Colonic mucosa (tissue), 4 donors: ENCODE measurements at places on chromosomes 6 and 20. TPM values are rescaled to one million over a fixed set of nuclear protein-coding genes. Genes with fewer than 3 reads are reported as not detected.

Gene IRF4
- total RNA-seq = 4.7 TPM

- H3K4me3 ChIP-seq = no peak overlapping the region
- H3K36me3 ChIP-seq = no peaks in the 10 kb centered on the region
- H3K27me3 ChIP-seq = no peaks in the 10 kb centered on the region
- DNase-seq = no peak
Measured at GRCh38 chr20:5041433-5041832, 40.1 kb upstream of the SLC23A2 start.

Gene ZKSCAN4
- total RNA-seq = 4.9 TPM

Gene GSTA4
- 13.5 TPM for total RNA-seq

DNA sequence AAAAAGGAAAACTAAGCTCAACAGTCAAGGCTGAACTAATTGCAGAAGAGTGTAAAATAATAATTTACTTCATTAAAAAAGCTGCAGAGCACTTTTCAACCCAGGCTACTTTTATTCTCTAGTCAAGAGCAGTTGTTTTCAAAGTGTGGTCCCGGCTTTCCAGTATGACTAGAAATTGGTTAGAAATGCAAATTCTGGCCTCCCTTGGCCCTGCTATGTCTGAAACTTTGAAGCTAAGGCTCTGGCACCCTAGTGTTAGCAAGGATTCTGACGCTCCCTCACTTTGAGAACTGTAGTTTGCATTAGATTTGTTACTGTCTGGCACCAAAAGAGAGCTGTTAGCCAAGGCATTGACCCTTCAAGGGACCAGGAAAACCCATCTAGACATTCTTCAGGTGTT, 9.5 kb upstream of the NXT1 start:
- H3K4me3 ChIP-seq = no peak overlapping the region
- no peaks in the 10 kb centered on the region for H3K36me3 ChIP-seq
- no peak overlapping the region for H3K27ac ChIP-seq
- DNase-seq = no peak
- no peaks in the 10 kb centered on the region for H3K4me1 ChIP-seq
- H3K27me3 ChIP-seq = no peaks in the 10 kb centered on the region

DNA sequence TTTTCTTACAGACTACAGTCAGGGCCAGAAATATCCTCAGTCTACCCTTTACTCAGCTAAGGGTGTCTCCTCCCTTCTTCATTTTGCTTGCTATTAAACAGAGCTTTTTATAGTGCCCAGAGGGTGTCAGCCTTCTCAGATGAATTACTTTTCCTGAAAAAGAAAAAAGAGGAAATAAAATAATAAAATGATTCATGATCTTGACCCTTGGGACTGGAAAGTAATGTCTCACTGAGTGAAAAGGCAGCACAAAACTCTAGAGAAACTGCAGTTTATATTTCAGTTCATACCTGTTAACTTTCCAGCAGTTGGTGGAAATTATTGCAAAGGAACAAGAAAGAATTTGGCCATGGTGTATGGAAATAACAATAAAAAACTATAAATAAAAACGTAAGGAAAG, 170.6 kb downstream of the IBTK start:
- H3K27ac ChIP-seq = peak overlapping the region; percentile 27
- H3K4me3 ChIP-seq = no peak overlapping the region
- no peak for DNase-seq
- no peaks in the 10 kb centered on the region for H3K36me3 ChIP-seq
- no peaks in the 10 kb centered on the region for H3K27me3 ChIP-seq
- no peaks in the 10 kb centered on the region for H3K4me1 ChIP-seq

DNA sequence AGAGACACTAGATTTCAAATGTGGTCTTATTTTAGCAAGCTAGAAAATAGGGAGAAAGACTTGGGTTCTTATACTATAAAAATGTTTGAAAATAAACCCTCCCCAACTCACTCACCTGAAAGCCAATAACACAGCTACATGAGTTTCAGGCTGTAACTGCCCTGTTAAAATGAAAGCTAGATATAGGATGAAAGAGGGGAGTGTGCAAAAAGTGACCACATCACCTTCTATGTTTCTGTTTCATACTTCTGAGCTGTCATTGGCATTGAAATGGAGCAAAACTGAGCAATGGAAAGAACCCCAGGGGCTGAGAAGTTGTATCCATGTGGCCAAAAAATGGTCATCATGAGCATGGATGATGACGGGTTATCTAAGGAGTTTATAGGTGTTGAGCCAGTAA, 148.1 kb upstream of the TENT5A start:
- no peak overlapping the region for H3K27ac ChIP-seq
- no peaks in the 10 kb centered on the region for H3K36me3 ChIP-seq
- H3K4me1 ChIP-seq = no peaks in the 10 kb centered on the region
- no peak for DNase-seq

GRCh38 chr20:58212636-58213035, 15.8 kb downstream of the ANKRD60 start:
- no peaks in the 10 kb centered on the region for H3K36me3 ChIP-seq
- no peak overlapping the region for H3K4me3 ChIP-seq
- no peak overlapping the region for H3K27ac ChIP-seq
- H3K27me3 ChIP-seq = peaks cover 3% of the 10 kb centered on the region

DNA sequence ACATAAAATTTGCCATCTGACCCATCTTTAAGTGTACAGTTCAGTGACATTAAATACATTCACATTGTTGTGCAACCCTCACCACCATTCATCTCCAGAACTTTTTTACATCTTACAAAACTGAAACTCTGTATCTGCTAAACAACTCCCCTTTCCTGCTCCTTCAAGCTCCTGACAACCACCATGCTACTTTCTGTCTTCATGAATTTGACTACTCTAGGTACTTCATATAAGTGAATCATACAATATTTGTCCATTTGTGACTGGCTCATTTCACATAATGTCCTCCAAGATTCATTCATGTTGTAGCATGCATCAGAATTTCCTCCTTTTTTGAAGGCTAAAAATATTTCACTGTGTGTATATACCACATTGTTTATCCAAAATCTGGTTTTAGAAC, 86.9 kb upstream of the SMLR1 start:
- no peaks in the 10 kb centered on the region for H3K36me3 ChIP-seq
- H3K4me1 ChIP-seq = no peaks in the 10 kb centered on the region
- no peak for DNase-seq
- H3K4me3 ChIP-seq = no peak overlapping the region
- no peak overlapping the region for H3K27ac ChIP-seq

Gene ZNF165
- 5.3 TPM for total RNA-seq

- no peak overlapping the region for H3K4me3 ChIP-seq
- no peaks in the 10 kb centered on the region for H3K4me1 ChIP-seq
- H3K27ac ChIP-seq = peak overlapping the region; percentile 73
- H3K27me3 ChIP-seq = no peaks in the 10 kb centered on the region
Measured at GRCh38 chr20:57620999-57621398, 773 bp upstream of the ZBP1 start.

GRCh38 chr20:19785173-19785982, 27.3 kb downstream of the RIN2 start:
- peak overlapping the region; percentile 44 for H3K27ac ChIP-seq
- no peaks in the 10 kb centered on the region for H3K36me3 ChIP-seq
- H3K4me3 ChIP-seq = no peak overlapping the region
- DNase-seq = no peak
- no peaks in the 10 kb centered on the region for H3K27me3 ChIP-seq

GRCh38 chr20:60063048-60063451, 104.8 kb downstream of the CDH26 start:
- H3K27ac ChIP-seq = no peak overlapping the region
- DNase-seq = no peak
- no peak overlapping the region for H3K4me3 ChIP-seq
- H3K36me3 ChIP-seq = no peaks in the 10 kb centered on the region

- no peaks in the 10 kb centered on the region for H3K27me3 ChIP-seq
- H3K27ac ChIP-seq = no peak overlapping the region
- no peak overlapping the region for H3K4me3 ChIP-seq
- no peak for DNase-seq
Measured at GRCh38 chr6:42514745-42515144, 49.1 kb upstream of the UBR2 start.

Gene SYCP2
- 1.1 TPM for total RNA-seq

Gene JARID2
- total RNA-seq = 10.7 TPM

- H3K27me3 ChIP-seq = no peaks in the 10 kb centered on the region
- no peak overlapping the region for H3K27ac ChIP-seq
- no peaks in the 10 kb centered on the region for H3K4me1 ChIP-seq
- DNase-seq = no peak
Measured at GRCh38 chr20:15977026-15977425, 596.2 kb downstream of the KIF16B start.

DNA sequence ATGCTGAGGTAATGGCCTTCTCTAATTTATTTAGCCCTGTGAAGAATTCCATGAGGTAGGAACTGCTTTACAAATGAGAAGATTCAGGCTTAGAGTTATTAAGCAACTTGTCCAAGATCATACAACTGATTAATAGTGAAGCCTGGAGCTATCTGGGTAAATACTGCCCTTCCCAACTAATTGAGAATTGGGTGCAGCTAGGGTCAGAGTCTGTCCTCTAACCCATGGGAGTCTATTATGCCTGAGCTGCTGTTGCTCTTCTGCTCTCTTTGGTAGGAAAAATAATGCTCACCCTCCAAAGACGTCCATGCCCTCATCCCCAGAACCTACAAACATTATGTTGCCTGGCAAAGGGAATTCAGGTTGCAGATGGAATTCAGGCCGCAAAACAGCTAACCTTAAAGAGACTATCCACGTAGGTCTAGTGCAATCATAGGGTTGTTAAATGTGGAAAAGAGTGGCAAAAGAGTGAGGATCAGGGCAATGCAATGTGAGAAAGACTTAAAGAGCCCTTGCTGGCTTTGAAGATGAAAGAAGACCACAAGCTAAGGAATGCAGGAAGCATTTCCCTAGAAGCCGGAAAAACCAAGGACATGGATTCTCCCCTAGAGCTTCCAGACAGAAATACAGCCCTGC, 90.1 kb downstream of the SPTLC3 start:
- no peak overlapping the region for H3K27ac ChIP-seq
- no peak overlapping the region for H3K4me3 ChIP-seq
- no peaks in the 10 kb centered on the region for H3K27me3 ChIP-seq
- H3K4me1 ChIP-seq = no peaks in the 10 kb centered on the region
- H3K36me3 ChIP-seq = no peaks in the 10 kb centered on the region

- no peak for DNase-seq
- H3K4me3 ChIP-seq = peak overlapping the region; percentile 88
- H3K4me1 ChIP-seq = no peaks in the 10 kb centered on the region
- H3K36me3 ChIP-seq = no peaks in the 10 kb centered on the region
Measured at GRCh38 chr20:20712004-20712473, 405 bp downstream of the RALGAPA2 start.

Gene PXDC1
- total RNA-seq = 8.8 TPM

- no peak for DNase-seq
- H3K27ac ChIP-seq = no peak overlapping the region
Measured at GRCh38 chr6:138815221-138815620, 19.3 kb downstream of the ECT2L start.

GRCh38 chr6:107763946-107764345, 60.2 kb downstream of the SCML4 start:
- H3K36me3 ChIP-seq = no peaks in the 10 kb centered on the region
- H3K4me3 ChIP-seq = no peak overlapping the region
- no peaks in the 10 kb centered on the region for H3K27me3 ChIP-seq
- H3K27ac ChIP-seq = no peak overlapping the region
- DNase-seq = no peak

Gene CDS2
- total RNA-seq = 31.7 TPM

GRCh38 chr6:53263917-53264316, 84.8 kb downstream of the ELOVL5 start:
- DNase-seq = no peak
- no peaks in the 10 kb centered on the region for H3K36me3 ChIP-seq
- no peak overlapping the region for H3K27ac ChIP-seq
- no peak overlapping the region for H3K4me3 ChIP-seq
- no peaks in the 10 kb centered on the region for H3K4me1 ChIP-seq

Gene AVP
- not detected for total RNA-seq

Gene HLA-DOA
- total RNA-seq = 1.6 TPM

DNA sequence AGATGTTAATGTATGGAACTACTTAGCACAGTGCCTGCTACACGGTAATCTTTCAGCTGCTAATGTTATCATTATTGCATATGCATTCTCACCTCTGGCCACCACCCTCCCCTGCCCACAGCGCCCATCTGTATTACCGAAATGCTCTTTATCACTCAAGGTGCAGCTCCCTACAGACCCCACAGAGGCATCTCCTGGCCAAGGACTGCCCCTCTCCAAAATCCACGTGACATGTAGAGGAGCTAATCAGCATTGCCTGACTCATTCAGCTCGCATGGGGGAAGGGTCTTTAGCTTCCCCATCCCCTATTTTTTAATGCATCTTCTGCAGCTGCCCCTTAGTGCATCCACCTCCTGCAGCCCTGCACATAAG, 41.8 kb downstream of the SLC22A23 start:
- DNase-seq = no peak
- no peaks in the 10 kb centered on the region for H3K4me1 ChIP-seq
- no peaks in the 10 kb centered on the region for H3K27me3 ChIP-seq
- no peak overlapping the region for H3K4me3 ChIP-seq
- no peaks in the 10 kb centered on the region for H3K36me3 ChIP-seq

- H3K27me3 ChIP-seq = no peaks in the 10 kb centered on the region
- H3K36me3 ChIP-seq = no peaks in the 10 kb centered on the region
- no peaks in the 10 kb centered on the region for H3K4me1 ChIP-seq
- no peak overlapping the region for H3K27ac ChIP-seq
- no peak overlapping the region for H3K4me3 ChIP-seq
Measured at GRCh38 chr6:6734479-6735465, 146.3 kb downstream of the LY86 start.

- no peaks in the 10 kb centered on the region for H3K36me3 ChIP-seq
- H3K27ac ChIP-seq = no peak overlapping the region
- no peaks in the 10 kb centered on the region for H3K27me3 ChIP-seq
- H3K4me3 ChIP-seq = no peak overlapping the region
- H3K4me1 ChIP-seq = no peaks in the 10 kb centered on the region
Measured at GRCh38 chr6:113347436-113347835, 509.7 kb upstream of the MARCKS start.

GRCh38 chr20:56941101-56941686, 312.1 kb downstream of the TFAP2C start:
- no peaks in the 10 kb centered on the region for H3K36me3 ChIP-seq
- DNase-seq = no peak
- no peaks in the 10 kb centered on the region for H3K4me1 ChIP-seq
- H3K27ac ChIP-seq = no peak overlapping the region
- no peak overlapping the region for H3K4me3 ChIP-seq

Gene NFKBIE
- total RNA-seq = 18.8 TPM

DNA sequence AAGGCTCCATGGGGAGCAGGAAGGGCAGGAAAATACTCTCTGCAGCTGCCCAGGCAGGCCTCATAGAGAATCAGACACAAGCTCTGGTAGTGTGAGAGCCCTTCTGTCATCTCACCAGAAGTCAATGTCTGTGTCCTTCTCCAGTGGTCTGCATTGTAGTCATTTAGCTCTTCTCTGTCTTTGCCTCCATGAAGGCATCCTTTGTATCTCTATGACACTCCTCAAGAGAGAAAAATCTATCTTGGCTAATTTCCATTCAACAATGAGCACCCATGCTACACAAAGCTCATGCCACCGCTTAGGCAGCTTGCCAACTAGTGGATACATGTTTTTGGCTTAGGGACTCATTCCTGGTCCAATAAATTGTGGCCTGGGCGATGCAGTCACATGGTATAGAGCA, 92.1 kb downstream of the RNF217 start:
- H3K27me3 ChIP-seq = no peaks in the 10 kb centered on the region
- DNase-seq = no peak
- no peaks in the 10 kb centered on the region for H3K36me3 ChIP-seq
- H3K4me1 ChIP-seq = no peaks in the 10 kb centered on the region
- no peak overlapping the region for H3K4me3 ChIP-seq
- no peak overlapping the region for H3K27ac ChIP-seq
